ENCODE measurements at places on chromosomes 5 and 9.
A peak's percentile ranks its signal among the peaks of the same experiment; 100 is the strongest.

GRCh38 chr9:136395020-136395340, 5.0 kb downstream of the SNAPC4 start:
- H3K27me3 ChIP-seq, result no peaks in the 10 kb centered on the region
- no peak overlapping the region for H3K4me3 ChIP-seq
- H3K4me1 ChIP-seq, result peaks cover 6% of the 10 kb centered on the region
- H3K27ac ChIP-seq, result no peak overlapping the region
- DNase-seq, result no peak

- peak; percentile 58 for DNase-seq
- no peaks in the 10 kb centered on the region for H3K27me3 ChIP-seq
- H3K27ac ChIP-seq, result peak overlapping the region; percentile 64
These were observed 93.1 kb downstream of the NUDT12 start for GRCh38 chr5:103469288-103470040.

GRCh38 chr5:36894954-36895353, 18.4 kb downstream of the NIPBL start:
- DNase-seq, result no peak
- H3K27me3 ChIP-seq, result no peaks in the 10 kb centered on the region
- H3K27ac ChIP-seq, result no peak overlapping the region
- no peak overlapping the region for H3K4me3 ChIP-seq
- no peaks in the 10 kb centered on the region for H3K36me3 ChIP-seq

DNA sequence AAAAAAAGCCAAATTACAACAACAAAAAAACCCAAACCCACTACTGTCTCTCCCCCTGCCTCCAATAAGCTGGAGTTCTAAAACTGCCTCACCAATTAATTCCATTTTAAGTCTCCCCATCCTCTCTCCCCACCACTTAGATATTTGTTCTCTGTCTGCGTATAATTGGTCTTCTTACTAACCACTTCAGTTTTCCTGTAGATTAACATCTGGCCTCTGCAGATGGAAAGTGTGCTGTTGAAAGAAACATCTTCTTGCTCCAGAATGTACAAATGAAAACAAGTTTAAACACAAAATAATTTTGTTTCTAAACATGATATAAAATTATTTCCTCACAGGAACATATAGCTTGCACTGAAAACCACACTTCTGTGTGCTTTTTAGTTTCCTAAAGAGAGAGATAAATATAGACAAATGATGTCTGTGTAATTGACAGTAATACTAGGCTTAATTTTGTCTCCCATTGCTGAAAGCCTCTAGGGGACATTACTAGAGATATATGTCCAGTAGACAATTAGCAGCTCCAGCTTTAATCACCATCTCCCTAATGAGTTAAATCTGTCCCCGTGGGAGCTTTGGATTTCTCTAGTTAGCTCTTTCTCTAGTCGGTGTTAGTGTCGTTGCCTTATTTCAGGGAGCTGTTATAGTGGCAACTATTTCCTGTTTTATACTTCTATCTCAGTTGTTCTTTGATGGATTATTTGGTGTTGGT, 164.0 kb downstream of the ARHGAP26 start:
- no peaks in the 10 kb centered on the region for H3K27me3 ChIP-seq
- no peak for DNase-seq
- no peaks in the 10 kb centered on the region for H3K4me1 ChIP-seq
- H3K36me3 ChIP-seq, result peaks cover 2% of the 10 kb centered on the region

DNA sequence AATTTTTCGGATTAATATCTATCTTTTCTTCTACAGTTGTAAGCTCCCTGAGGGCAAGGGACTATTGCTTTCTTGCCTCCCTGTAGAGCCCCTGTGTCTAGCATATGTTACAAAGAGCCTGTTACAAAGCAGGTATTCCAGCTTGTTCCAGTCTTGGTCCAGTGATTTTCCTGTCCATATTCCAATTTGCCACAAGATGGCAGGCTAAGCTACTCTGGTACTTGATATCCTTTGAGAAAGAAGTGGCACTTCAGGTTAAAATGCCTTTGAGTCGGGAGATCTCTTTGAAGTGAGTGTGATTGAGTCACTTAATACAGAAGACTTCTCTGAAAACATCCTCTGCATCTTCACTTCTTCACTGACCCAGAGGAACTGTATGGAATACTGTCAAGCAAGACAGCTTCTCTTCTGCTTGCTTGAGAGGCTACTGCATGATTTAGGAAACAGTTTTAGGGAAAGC, 24.5 kb downstream of the CAVIN4 start:
- peak; percentile 64 for DNase-seq
- no peak overlapping the region for H3K27ac ChIP-seq
- H3K4me1 ChIP-seq, result peaks cover 3% of the 10 kb centered on the region
- no peaks in the 10 kb centered on the region for H3K27me3 ChIP-seq
- H3K4me3 ChIP-seq, result no peak overlapping the region

GRCh38 chr5:169945831-169946261, 34.4 kb downstream of the INSYN2B start:
- no peaks in the 10 kb centered on the region for H3K27me3 ChIP-seq
- H3K27ac ChIP-seq, result no peak overlapping the region
- no peak overlapping the region for H3K4me3 ChIP-seq
- peaks cover 2% of the 10 kb centered on the region for H3K4me1 ChIP-seq
- no peaks in the 10 kb centered on the region for H3K36me3 ChIP-seq

DNA sequence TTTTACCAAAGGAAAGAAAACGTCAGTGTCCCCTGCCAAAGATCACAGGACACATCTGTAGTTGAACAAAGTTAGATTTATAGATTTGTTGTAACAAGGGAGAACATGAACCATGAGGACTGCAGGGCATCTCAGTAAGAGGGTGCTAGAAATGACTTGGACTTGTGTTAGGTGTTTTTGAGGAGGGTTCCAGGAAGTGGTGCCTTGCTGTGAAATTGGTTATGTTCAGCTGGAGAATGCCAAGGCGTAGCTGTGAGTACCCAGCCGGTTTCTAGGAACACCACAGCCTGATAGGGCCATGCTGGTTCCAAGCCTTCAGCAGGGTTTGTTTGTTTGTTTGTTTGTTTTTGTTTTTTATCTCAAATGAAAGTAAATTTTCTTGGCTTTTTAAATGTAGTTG, 5.3 kb downstream of the SPEF2 start:
- H3K4me3 ChIP-seq, result no peak overlapping the region
- no peaks in the 10 kb centered on the region for H3K4me1 ChIP-seq
- H3K27me3 ChIP-seq, result no peaks in the 10 kb centered on the region

DNA sequence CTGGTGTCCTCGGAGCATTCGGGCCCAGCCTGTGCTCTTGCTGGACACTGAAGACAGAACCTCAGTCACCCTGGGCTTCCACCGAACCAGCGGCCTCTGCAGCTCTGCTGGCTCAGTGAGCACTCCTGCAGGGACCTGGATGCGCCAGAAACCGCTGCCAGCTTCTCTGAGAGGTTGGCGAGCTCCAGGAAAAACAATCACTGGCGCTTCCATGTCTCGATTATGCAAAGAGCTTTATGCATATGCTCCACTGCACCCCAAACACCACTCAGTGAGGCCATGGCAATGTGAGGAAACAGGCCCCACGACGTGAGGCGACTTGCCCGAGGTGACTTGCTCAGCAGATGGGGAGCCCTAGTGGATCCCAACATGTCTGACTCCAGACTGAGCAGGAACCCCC, 11.0 kb downstream of the PRDM12 start:
- no peaks in the 10 kb centered on the region for H3K27me3 ChIP-seq
- no peaks in the 10 kb centered on the region for H3K4me1 ChIP-seq
- no peak overlapping the region for H3K4me3 ChIP-seq
- DNase-seq, result no peak
- no peak overlapping the region for H3K27ac ChIP-seq

- H3K4me1 ChIP-seq, result peaks cover 23% of the 10 kb centered on the region
- no peak overlapping the region for H3K4me3 ChIP-seq
- DNase-seq, result no peak
- no peak overlapping the region for H3K27ac ChIP-seq
- no peaks in the 10 kb centered on the region for H3K27me3 ChIP-seq
These were observed 38.9 kb upstream of the HMGCS1 start for GRCh38 chr5:43352131-43352530.

GRCh38 chr5:67402526-67402925, 205.9 kb upstream of the CD180 start:
- no peaks in the 10 kb centered on the region for H3K36me3 ChIP-seq
- no peak overlapping the region for H3K27ac ChIP-seq
- H3K4me1 ChIP-seq, result no peaks in the 10 kb centered on the region
- no peaks in the 10 kb centered on the region for H3K27me3 ChIP-seq

DNA sequence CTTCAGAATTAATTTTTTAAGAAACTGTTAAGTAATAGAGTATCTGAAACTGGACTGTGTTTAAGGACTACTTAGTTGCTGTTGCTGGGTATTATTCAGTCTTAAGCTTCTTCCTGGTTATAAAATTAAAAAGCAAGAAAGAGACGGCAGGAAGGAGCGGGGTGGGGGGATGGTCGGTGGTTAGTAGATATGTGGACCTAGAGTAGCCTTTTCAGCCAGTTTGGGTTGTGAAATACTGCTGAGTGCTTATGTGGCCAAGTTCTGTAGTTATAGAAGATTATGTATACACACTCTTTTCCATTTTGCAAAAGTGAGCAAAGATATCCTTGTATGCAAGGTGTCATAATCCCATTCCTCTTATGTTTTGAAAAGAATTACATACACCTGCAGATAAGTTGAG, 28.5 kb downstream of the TRIO start:
- no peaks in the 10 kb centered on the region for H3K36me3 ChIP-seq
- H3K4me3 ChIP-seq, result no peak overlapping the region
- H3K4me1 ChIP-seq, result peaks cover 2% of the 10 kb centered on the region
- no peak for DNase-seq
- H3K27ac ChIP-seq, result no peak overlapping the region

- no peaks in the 10 kb centered on the region for H3K4me1 ChIP-seq
- no peaks in the 10 kb centered on the region for H3K36me3 ChIP-seq
- H3K4me3 ChIP-seq, result no peak overlapping the region
- H3K27ac ChIP-seq, result peak overlapping the region; percentile 55
- no peaks in the 10 kb centered on the region for H3K27me3 ChIP-seq
These were observed 74.3 kb downstream of the DCP2 start for GRCh38 chr5:113050721-113051382.

- H3K36me3 ChIP-seq, result no peaks in the 10 kb centered on the region
- no peak for DNase-seq
- H3K27ac ChIP-seq, result no peak overlapping the region
- no peaks in the 10 kb centered on the region for H3K27me3 ChIP-seq
- no peak overlapping the region for H3K4me3 ChIP-seq
These were observed 103.9 kb downstream of the SPOCK1 start for GRCh38 chr5:137395011-137395755.

DNA sequence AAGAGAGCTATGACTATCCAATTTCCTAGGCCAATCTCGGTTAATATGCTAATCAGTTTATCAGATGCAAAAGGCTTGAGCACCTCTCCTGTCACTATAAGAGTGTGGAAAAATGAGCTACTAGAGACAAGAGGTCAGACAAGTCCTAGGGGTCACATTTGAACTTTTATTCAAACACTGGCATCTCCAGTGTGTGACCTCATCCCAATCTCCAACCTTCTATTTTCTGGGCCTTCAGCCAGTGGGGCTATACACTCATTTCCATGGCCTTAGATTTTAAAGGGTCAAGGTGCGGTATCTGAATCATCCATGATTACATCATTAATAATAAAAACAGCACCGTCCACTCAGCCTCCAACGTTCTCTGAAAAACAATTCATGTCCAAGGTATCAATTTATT, 139.6 kb upstream of the LRRTM2 start:
- no peak overlapping the region for H3K27ac ChIP-seq
- H3K36me3 ChIP-seq, result peaks cover 2% of the 10 kb centered on the region
- H3K4me1 ChIP-seq, result no peaks in the 10 kb centered on the region
- H3K4me3 ChIP-seq, result no peak overlapping the region
- no peaks in the 10 kb centered on the region for H3K27me3 ChIP-seq

DNA sequence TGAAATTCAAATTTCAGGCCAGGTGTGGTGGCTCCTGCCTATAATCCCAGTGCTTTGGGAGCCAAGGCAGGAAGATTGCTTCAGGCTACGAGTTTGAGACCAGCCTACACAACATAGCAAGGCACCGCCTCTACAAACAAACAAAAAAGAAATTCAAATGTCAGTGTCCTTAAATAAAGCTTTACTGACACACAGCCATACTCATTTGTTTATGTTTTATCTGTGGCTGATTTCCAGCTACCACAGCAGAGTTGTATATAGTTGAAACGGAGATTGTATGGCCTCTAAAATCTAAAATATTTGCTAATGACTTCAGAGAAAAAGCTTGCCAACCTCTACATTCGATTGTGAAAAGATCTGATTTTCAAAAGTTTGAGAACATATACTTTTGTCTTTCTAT, 15.4 kb downstream of the SHLD3 start:
- DNase-seq, result no peak
- no peaks in the 10 kb centered on the region for H3K4me1 ChIP-seq
- no peak overlapping the region for H3K4me3 ChIP-seq
- no peak overlapping the region for H3K27ac ChIP-seq
- peaks cover 2% of the 10 kb centered on the region for H3K36me3 ChIP-seq
- H3K27me3 ChIP-seq, result no peaks in the 10 kb centered on the region

- H3K27me3 ChIP-seq, result no peaks in the 10 kb centered on the region
- peak overlapping the region; percentile 93 for H3K27ac ChIP-seq
- DNase-seq, result no peak
- H3K36me3 ChIP-seq, result no peaks in the 10 kb centered on the region
- H3K4me1 ChIP-seq, result peaks cover 5% of the 10 kb centered on the region
- peak overlapping the region; percentile 97 for H3K4me3 ChIP-seq
These were observed 2.0 kb downstream of the UBE2R2 start for GRCh38 chr9:33818847-33819500.

- H3K4me1 ChIP-seq, result no peaks in the 10 kb centered on the region
- H3K27ac ChIP-seq, result no peak overlapping the region
- no peaks in the 10 kb centered on the region for H3K27me3 ChIP-seq
- no peaks in the 10 kb centered on the region for H3K36me3 ChIP-seq
- DNase-seq, result no peak
These were observed 111.1 kb upstream of the S1PR3 start for GRCh38 chr9:88880199-88880598.

GRCh38 chr5:168874713-168875380, 295.7 kb upstream of the PANK3 start:
- peaks cover 3% of the 10 kb centered on the region for H3K27me3 ChIP-seq
- H3K27ac ChIP-seq, result no peak overlapping the region
- DNase-seq, result no peak
- H3K36me3 ChIP-seq, result no peaks in the 10 kb centered on the region
- no peaks in the 10 kb centered on the region for H3K4me1 ChIP-seq

DNA sequence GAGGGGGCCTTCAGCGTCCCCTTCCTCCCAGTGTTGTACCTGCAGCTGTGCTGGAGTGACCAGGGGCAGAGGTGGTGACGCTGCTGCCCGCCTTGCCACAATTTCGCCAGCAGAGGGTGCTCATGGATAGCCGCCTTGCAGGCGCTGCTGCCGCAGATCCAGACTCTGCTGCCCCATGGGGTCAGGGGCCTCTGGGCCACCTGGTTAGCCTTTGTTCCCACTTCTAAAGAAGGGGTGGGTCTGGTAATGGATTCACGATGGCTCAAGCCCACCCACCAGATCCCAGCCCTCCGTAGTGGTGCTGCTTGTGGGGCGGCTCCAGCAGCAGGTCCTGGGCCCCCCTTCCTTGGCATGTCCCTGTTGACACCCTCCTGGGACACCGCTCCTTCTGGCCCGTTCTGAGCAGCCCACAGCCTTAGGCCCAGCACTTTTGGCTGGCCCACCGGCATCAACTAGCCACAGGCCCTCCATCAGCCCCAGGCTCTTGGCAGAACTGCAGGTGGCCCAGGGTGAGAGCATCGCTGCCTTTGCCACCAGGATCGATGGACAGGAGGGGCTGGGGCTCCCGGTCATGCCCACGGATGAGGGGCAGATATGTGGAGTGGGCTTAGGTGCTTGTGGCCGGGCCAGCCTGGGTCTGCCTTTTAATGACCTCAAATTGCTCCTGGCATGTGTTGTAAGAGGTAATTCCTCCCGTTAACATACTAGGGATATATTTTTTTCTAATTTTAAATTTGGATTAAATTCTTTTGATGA, 57.2 kb downstream of the COL5A1 start:
- H3K36me3 ChIP-seq, result peaks cover 26% of the 10 kb centered on the region
- no peaks in the 10 kb centered on the region for H3K4me1 ChIP-seq
- peak; percentile 30 for DNase-seq
- H3K27me3 ChIP-seq, result no peaks in the 10 kb centered on the region
- H3K27ac ChIP-seq, result no peak overlapping the region

Measured in small intestine (tissue), 16 donors.